ENCODE measurements at places on chromosomes 1 and 21.

GRCh38 chr1:161735837-161736236 is 13.7 kb upstream of the DUSP12 start:
- no peak for DNase-seq

GRCh38 chr1:16927256-16927655 is 5.5 kb downstream of the CROCC start:
- DNase-seq: no peak

- DNase-seq: no peak
Measured at GRCh38 chr21:41345934-41346685, 15.7 kb upstream of the MX2 start.

DNA sequence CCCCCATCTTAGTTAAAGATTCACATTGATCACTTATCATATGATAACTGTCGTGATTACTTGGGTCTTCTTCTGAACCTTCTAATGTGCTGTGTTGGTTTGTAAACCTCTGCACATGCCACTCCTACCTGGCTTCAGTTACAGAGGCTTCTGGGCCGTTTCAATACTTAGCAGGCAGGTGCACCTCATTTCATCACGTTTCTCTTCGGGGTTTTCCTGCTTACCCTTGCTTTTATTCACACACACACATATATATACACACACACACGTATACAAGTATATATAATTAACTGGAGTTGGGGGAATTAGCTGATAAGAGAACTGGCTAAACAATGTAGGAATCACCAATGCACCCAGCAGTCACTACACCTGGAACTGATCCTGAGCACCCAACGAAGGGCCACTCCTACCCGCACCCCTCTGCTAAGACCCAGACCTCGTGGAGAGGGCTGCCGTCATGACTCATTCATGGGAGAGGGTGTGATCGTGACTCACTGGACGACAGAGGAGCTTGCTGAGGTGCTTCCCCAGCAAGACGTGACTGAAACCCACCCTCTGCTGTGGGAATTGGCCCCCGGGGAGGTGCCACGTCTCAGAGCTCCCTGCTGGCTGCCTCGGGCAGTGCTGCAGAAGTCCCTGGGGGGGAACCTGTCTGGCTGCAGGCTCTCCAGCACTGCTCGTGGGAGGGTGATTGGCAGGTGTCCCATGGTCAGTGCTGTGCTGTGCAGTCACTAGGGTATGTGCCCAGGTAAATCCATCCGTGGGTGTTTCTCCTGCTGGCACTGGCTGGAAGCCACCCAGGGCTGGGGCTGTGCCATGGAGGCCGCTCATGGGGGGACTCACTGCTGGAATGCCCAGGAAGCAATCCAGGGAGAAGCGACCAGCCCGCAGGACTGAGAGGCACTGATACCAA is 166.6 kb downstream of the DYRK1A start:
- DNase-seq: peak; percentile 60

- peak; percentile 14 for DNase-seq
Measured at GRCh38 chr21:34642211-34643075, 26.4 kb upstream of the CLIC6 start.

- peak; percentile 47 for DNase-seq
Measured at GRCh38 chr1:7478809-7479499, 292.1 kb upstream of the VAMP3 start.

- DNase-seq: no peak
Measured at GRCh38 chr1:168957818-168958217, 148.7 kb upstream of the ATP1B1 start.

DNA sequence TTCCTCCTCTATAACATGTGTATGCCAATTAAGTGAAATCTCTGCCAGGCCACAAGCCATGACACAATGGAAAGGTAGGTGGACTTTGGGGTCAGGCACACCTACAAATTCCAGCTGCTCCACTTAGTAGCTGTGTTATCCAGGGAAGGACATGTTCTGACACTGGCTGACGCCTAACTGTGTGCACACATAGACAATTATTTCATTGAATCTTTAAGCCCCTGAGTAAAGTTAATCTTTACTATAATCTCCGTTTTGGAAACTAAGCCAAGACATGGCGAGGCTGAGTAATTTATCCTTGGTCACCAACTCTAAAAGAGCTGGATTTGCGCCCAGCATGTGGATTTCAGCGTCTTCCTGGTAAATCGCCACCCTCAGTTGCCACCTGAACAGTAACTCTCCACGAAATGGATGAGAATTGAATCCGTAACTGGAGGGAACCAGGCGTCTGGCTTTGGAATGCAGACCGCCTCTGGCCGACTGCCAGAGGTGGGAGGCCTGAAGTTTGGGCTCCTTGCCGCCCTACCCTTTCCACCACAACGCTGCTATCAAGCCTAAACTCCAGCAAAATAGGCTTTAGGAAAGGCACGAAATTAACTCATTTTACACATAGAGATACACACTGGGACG is 888 bp upstream of the SNRPE start:
- no peak for DNase-seq

DNA sequence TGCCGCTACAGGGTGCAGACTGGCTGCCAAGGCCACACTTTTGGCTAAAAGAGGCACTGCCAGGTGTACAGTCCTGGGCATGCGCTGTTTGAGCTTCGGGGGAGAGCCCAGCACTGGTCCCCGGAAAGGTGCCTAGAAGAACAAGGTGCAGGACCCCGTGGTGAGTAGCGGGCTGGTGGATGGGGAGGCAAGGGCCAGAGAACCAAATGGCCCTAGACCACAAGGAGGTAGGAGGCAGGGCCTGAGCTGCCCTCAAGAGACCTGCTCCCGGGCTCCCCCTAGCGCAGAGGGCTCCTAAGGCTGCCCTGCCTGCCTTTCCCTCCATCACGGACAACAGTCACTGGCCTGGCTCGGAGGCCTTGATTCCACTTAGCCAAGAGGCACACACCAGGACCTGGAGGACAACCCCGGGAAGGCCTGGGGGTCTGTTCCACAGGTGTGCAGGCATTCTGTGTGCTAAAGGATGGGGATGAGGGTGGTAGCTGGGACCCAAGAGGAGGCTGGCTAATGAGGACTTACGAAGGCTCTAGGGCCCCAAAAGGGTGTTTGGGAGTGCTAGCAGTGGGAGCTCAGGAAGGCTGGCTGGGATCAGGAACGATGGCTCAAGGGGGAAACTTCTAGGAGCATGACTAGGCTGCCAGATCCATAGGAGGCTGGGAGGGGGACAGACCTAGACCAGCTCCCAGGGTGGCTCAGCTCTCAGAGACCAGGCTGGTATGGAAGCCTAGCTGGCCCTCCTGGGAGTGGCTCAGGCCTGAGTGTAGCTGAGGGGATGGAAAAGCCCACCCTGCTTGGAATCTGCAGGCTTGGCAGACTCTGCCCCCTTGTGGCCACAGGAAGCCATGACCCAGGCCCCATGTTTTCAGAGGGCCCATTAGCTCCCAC is 742 bp downstream of the ARTN start:
- DNase-seq: peak; percentile 84

DNA sequence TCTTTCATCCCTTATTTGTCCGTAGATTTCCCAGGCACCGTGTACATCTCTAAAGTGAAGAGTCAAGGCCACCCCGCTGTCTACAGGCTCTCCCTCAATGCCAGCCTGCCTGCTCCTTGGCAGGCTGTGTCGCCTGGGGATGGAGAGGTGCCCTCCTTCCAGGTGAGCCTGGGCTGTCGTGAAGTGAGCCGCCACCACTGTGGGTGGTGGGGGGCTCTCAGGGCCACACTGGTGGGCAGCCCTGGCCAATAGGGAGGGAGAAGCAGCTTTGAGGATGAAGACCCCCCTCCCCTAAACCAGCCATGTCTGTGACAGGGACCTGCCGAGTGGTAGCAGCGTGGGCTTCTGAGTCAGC is 46.2 kb downstream of the DISP3 start:
- no peak for DNase-seq

DNA sequence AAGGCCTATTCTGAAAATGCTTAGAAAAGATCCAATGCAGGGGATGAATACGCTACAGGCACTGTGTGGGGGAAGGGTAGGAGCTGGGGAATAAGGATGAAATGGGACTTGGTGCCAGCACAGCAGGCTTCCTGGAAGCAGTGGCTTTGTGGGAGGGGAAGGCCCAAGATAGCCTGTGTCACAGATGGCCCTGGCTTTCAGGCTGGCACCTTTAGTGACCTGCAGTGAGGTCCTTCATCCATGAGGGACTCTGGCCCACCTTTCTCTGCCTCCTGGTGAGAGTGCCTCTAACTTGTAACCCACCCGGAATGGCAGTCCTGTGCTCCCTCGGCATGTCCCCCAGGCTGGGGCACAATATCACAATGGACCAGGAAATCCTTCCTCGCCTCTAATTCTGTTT is 919 bp downstream of the CHI3L1 start:
- DNase-seq: no peak

GRCh38 chr1:205616563-205617293 is 15.1 kb downstream of the ELK4 start:
- no peak for DNase-seq

DNA sequence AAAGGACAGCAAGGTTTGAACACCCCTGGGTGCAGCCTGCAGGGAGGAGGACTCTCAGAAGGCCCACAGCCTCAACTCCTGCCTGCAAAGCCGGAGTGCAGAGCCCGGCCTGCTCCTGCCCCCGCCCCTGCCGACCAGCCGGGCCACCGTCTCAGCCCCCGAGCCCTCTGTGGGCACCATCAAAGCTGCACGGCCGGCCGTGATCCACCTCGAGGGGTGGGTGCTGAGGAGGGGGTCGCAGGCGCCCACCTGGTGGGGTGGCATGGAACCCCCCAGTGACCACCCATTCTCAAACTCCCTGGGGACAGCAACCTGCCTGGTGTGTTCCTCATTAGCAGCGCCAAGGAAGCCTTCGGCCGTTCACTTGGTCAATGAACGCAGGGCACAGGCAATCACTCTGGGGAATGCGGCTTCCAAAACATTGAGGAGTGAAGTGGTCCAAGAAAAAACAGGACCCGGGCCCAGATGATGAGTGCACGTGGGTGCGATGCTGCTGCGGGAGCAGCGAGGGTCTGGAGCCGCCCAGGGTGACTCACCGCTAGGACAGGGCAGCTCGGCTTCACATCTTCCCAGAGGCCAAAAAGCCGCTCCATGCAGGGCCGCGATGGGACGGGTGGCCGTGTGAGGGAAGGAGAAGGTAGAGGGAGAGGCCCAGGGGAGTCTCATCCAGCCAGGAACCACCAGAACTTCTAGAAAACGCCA is 157.6 kb downstream of the NPHP4 start:
- no peak for DNase-seq

DNA sequence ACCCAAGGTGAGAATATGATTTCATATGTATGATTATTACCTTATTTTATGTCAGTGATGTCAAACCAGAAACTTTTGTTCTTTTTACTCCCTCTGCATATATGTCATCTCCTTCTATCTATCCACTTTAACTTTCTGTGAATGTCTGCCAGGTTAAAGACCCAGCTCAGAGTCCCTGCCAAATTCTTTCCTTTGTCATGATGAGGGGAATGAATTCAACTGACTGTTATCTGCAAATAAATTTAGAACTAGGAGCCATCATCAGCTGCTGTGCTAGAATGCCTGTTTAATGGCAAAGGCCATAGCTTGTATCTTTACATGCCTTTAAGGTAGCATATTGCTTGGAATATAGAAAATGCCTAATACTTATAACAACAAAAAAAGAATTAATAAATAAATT is 815.6 kb upstream of the NEGR1 start:
- no peak for DNase-seq

GRCh38 chr1:171295821-171296220 is 18.2 kb upstream of the FMO4 start:
- no peak for DNase-seq

GRCh38 chr1:44536357-44537209 is 131.5 kb downstream of the RNF220 start:
- no peak for DNase-seq

DNA sequence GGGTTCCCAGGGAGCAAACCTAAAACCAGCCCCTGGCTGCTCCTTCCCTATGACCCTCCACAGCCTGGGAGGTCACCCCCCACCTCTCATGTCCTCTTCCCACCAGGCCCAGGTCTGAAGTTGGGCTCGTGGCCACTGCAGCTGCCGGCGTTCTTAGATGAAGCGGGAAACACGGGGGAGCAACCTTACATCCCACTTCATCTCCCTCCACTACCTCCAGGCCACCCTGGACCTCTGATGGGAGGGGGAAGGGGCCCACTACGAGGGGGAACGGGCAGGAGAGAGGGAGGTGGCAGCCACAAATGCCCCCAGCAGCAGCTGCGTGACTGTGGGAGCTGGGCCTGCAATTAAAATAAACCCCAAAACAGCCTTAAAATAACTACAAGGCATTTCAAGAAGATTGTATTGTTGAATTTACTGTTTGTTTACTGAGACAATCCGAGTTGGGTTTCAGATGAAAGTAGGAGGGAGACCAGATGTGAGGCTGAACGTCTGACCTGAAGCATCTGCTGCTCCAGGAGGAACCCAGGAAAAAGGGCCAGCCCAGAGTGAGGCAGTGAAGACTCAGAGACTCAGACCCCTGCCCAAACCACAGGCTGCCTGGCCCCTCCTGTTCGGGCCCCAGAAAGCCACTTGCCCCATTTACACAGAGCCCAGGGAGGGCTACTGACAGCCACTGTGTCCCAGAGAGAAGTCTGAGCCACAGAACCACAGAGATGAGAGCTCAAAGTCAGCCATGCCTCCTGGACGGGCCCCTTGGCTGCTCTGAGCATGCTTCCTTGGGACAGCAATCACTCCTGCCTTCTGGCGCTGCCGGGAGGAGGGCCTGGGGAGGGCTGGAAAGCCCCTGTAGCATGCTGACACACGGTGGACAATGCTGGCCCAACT is 59.8 kb downstream of the GLIS1 start:
- DNase-seq: no peak

DNA sequence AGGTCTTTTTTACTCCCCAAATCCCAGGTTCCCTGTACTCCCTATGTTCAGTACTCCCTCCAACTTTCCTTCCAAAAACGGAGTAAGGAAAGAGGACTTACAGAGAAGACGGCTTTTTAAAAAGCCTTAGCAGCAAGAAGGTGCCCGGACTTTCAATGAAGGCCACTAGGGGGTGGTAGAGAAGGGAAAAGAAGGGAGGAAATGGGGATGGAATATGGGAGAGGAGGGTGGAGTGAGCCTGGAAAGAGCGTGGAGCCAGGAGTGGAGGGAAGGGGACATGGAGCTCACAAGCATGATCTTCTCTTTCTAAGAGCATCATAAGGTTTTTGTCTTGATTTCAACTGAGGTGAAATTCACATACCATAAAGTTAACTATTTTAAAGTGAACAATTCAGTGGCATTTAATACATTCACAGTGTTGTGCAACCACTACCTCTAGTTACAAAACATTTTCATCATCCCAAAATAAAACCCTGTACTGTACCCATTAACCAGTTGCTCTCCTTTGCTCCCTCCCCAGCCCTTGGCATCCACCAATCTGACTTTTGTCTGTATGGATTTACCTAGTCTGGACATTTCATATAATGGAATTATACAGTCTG is 129.9 kb downstream of the ZNF281 start:
- peak; percentile 51 for DNase-seq

DNA sequence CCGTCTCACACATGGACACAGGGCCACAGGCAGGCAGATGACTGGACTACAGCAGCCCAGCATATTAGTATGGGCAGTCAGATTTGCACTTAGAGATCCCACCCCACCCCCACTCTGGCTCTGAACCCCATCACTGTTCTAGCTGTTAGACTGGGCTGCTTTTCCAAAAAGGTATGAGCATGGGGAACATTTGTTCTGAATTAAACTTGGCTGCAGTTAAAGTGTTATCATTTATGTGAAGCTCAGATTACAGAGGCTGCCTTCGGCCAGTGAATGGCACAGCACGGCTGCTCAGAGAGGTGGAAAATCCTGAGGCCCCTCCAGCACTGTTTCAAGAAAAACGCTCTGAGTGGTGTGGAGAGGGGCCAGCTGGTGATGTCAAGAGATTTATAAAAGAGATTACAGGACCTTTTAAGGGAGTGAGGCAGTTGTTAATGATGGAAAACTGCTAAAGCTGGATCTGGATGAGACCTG is 6.9 kb upstream of the NOS1AP start:
- no peak for DNase-seq

All from activated CD4-positive, alpha-beta T cell treated with anti-CD3 and anti-CD28 coated beads for 36 hours (primary cell).